Left renal pelvis (tissue), 4 donors: ENCODE measurements at places on chromosomes 5 and 9.
A peak's percentile ranks its signal among the peaks of the same experiment; 100 is the strongest.

GRCh38 chr5:174303035-174303434 is 257.5 kb downstream of the NSG2 start:
- no peak for DNase-seq

DNA sequence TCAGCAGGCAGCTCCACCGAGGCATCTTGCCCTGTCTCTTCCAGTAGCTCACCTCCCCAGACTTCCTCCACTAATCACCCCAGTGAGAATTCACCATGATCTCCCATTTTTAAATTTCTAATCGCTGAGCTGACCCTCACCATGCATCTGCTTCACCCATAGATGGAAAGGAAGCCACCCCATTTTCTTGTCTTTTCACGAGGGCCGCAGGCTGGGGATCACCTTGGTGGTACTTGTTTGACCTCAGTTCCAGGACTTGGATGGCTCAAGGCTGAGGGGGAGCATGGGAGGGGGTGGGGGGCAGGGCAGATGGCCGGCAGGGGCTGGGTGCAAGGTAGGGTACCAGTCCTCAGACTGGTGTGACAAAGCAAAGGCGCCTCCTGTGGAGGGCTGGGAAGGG is 3.6 kb downstream of the PROP1 start:
- DNase-seq, result no peak

DNA sequence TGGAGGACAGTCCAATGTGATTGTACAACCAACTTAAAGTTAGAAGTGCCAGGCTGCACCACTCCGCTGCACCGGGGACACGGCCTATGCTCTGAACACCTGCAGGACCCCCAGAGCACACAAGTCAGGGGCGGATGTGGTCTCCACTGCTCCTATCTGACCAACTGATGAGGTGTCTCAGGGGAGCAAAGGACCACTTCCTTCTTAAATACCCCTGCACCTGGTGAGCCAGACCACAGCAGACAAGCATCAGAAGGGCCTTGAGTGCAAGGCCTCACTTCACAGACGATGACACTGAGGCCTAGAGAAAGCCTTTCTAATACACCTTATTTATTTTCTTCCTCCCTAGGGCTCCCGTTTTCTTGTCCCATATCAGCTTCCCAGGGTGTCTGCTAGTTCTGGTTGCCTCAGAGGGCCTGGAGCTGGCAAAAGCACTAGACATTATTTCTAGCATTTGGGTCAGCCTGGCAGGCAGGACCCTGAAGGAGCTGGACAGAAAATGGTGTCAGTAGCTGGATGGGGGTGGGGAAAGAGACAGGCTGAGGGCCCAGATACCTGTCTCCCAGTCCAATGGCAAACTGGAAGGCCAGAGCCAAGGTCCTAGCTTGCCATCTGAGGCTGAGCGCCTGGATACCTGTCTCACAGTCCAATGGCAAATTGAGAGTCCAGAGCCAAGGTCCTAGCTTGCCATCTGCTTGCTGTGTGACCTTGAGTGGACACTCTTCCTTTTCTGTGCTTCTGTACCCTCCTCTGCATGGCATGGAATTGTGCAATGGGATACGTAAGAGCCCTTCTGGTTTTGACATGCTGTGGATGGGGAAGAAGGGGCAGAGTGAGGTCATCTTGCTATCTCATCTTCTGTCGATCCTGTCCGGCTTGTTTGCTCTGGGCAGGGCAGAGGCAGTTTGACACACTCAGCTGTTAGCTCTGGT is 9.0 kb downstream of the CCDC69 start:
- DNase-seq, result no peak

- no peak for DNase-seq
Observed at GRCh38 chr9:135038331-135038730, 49.1 kb upstream of the OLFM1 start.

GRCh38 chr5:170681013-170681433 is 102.5 kb upstream of the GABRP start:
- peak; percentile 56 for DNase-seq

- DNase-seq, result no peak
Observed at GRCh38 chr5:154296525-154297159, 106.1 kb downstream of the GALNT10 start.

- no peak for DNase-seq
Observed at GRCh38 chr5:96076451-96076850, 114.8 kb upstream of the ELL2 start.

DNA sequence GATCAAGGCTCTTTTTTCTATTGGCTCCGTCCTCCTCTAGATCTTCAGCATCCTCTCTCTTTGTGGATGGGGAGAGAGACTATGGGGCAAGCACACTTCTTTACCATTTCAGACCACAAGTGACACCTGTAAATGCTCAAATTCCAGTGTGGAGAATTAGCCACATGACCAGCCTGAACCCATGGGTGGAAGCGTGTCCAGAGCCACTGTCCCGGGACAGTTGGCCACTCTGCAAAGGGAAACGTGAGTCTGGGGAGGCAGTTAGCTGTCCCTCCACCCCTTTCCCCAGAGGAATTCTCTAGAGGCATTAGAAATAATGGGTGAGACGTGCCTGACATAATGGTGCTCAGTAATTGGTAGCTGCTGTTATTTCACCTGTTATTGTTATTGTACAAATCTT is 40.9 kb downstream of the AMBP start:
- no peak for DNase-seq

DNA sequence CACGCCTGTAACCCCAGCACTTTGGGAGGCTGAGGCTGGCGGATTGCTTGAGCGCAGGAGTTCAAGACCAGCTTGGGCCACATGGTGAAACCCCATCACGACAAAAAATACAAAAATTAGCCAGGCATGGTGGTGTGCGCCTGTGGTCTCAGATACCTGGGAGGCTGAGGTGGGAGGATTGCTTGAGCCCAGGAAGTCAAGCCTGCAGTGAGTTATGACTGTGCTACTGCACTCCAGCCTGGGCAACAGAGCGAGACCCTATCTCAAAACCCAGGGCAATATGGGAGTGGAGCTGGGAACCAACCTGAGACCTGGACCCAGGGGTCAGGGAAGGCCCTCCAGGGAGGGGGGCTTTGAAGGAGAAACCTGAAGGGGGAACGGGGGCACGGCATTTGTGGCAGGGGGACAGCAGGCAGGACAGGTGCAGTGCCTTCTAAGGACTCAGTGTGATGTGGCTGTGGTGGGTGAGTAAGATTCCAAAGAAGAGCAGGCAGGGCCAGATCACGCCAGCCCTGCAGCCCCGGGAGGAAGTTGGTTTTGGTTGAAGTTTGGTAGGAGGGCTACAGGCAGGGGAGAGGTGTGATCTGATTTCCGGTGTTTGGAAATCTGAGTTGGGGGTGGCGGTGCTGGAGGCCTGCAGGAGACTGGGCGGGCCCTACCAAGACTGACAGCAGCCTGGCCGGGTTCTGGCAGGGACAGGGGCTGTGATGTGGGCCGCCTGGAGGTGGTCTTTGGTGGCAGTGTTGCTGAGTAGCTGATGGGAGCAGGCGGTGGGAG is 46.2 kb downstream of the NTNG2 start:
- no peak for DNase-seq

GRCh38 chr9:38144421-38144820 is 75.4 kb upstream of the SHB start:
- DNase-seq, result no peak
